ENCODE measurements at places on chromosomes 1 and 21.

DNA sequence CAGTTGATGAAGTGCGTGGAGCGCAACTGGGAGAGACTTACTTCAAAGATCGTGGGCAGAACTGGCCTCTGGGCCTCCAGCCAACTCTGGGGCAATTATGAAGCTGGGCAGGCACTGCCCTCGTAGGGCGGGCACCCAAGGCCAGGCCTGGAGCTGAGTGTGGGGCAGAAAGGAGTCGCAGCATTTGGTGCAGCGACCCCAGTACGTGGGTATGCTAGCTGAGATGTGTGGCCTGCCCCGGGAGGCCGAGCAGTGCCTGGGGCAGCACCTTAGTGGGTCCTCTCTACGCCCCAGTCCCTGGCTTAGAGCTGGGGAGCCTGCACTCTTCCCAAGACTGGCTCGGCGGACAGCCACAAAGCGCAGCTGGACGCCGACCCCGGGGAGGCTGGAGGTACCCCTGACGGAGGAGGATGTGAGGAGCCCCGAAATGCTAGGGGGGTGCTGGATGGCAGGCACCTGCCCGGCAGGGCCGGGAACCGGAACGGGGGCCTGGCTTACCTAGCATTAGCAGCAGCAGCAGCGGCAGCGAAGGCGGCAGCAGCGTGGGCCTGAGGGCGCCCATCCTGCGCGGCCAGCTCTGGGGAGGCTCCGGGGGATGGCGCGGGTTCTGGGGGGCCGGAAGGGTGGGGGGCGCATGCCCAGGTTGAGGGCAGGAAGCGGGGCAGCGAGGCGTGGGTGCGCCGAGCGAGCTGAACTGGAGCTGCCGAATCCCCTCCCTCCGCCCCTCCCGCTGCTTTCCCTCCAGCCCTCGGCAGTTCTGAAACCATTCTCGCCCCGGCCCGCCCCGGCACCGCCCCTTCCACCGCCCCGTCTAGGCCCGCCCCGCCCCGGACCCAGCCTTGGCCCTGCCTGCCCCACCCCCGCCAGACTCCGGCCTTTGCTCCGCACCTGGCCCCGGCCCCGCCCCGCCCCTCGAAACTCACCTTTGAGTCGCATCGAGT lies at the start of gene IGSF8:
Gene IGSF8 (minus strand): TSS at position 709 of the 941 bp plus-strand sequence. CDS start 147 bp downstream, at position 562.
- DNase-seq = peak; percentile 89

DNA sequence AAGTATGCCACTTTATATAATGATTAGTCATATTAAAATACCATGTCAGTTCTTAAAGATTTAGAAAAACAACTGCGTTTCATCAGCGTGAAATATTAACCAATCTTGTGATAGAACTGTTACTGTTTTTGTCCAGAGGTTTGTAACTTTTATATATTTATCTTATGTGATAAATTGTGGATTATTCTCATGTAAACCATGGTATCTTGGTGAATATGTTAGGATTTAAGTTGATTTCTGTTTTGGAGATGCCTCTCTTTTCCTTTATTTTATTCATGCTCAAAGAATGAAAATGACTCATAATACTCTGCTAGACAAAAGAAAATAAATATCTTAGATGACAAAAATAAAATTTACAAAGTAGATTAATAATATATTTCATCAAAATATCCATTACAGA lies 88.4 kb downstream of the ADGRL4 start:
- no peak for DNase-seq

- no peak for DNase-seq
These were observed 135.4 kb downstream of the NR5A2 start for GRCh38 chr1:200162877-200163276.

DNA sequence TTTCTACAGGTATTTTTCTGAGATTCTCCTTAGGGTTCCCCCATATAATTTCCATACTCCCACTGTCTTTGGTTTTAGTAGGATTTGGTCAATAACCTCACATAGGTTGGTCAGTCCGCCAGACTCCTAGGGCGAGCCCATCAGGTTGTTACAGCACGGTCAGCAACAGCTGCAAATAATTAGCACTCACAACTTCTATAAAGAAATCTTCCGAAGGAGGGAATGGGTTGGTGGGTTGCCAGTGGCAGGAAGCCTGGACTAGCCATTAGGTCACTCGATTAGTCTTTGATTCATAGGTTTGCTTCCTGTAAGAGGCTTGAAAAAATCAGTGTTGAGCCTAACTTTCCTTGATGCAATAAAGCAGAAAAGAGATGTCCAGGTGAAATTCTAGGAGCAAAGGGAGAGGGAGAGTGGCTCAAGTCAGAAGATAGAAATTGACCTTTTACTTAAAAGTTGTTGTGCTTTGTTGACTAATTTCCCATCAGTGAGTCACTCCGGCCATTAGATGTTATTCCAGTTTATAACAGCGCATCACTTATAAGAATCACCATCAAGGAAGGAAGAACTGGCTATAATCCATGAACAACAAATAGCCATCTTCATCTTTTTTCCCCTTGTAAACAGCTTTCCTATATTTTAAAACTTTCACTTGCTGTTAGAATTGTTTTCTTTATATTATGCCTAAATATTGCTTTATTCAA lies 88.3 kb downstream of the TPR start:
- no peak for DNase-seq

DNA sequence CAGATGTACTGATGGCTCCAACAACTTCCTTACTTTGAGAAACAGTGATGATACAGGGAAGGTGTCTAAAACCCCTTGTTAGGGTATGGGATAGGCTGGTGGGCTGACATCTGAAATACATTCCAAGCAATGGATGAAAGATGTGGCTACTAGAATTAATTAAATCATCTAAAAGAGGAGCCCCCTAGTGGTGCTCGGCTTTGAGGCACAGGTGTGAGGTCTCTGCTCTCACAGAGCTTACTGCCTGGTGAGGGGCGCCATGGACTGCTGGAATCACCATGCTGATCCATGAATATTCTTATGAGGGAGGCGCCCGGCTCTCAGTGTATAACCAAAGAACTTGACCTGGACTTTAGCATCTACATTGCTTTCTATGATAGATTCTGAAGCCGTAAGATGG lies 48.5 kb downstream of the GNG4 start:
- DNase-seq = peak; percentile 28

DNA sequence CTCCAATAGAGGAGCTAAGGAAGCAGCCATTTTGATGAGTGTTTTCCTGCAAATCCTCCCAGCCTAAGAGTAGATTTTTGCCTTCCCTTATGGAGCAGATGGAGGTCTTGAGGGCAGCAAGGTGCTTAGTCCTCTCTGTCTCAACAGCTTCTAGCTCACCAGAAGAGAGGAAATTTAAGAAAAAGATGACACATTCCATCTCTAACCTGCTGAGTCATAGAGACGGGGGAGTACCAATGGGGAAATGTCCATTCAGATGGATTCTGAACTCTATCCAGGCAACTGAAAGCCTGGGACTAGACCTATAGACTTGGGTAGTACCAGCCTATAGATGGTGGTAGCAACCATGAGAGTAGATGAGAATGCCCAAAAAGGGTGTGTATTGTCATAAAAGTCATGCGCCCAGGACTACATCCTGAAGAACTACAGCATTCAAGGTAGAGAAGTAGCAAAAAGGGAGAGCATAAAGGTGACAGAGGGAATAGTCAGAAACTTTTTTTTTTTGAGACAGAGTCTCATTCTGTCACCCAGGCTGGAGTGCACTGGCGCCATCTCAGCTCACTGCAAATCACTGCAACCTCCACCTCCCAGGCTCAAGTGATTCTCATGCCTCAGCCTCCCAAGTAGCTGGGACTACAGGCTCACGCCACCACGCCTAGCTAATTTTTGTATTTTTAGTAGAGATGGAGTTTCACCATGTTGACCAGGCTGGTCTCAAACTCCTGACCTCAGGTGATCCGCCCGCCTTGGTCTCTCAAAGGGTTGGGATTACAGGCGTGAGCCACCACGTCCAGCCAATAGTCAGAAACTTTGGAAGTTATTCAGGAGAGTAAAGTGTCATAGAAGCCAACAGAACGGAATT lies 10.7 kb upstream of the ELOA start:
- DNase-seq = no peak

DNA sequence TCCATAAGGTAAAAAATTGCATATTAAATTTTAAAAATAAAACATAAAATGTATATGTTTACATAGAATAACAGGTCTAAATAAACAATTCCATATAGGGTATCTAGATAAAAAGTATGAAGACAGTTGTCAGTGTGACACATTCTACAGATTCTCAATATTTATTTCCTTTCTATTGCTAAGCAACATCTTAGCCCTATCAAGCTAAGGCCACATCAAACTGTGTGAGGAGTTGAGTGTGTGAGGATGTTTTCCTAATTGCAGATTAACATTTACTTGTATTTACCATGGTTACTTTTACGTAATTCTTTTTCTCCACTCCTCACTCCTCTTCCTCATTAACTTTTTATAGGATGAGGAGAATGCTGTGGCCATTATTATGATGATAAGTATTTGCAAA lies 41.9 kb upstream of the MCOLN3 start:
- no peak for DNase-seq

- DNase-seq = no peak
These were observed 178.4 kb downstream of the ADSS2 start for GRCh38 chr1:244273262-244273844.

DNA sequence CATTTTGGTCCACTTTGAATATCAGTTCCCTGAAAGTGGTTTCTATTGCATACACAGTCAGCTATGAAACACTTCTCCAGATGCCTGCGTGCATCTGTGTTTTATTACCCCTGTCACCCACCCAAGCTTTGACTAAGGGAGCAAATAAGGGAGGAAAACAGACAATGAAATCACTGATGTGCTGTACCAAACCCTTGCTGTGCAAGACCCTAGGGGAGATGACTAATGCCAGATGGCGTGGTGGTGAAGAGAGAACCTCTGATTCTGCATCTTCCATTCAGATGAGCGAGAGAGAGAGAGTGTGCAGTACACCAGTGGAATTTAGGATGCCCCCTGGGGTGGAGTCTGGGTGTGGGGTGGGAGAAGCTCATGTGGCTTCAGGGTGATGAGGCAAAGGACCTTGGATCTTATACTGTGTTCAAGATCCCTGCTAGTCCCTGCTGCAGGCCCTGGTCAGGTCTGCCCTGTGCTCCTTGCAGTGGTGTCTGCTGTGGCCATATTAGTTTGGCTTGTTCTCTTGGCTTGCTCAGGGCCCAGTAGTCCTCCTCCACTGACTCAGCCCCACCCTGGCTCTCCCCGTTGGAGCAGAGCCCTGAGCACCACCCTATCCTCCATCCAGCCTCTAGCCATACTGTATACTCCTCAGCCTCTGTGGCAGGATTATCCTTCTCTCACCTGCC lies 18.5 kb downstream of the CLCA1 start:
- no peak for DNase-seq

DNA sequence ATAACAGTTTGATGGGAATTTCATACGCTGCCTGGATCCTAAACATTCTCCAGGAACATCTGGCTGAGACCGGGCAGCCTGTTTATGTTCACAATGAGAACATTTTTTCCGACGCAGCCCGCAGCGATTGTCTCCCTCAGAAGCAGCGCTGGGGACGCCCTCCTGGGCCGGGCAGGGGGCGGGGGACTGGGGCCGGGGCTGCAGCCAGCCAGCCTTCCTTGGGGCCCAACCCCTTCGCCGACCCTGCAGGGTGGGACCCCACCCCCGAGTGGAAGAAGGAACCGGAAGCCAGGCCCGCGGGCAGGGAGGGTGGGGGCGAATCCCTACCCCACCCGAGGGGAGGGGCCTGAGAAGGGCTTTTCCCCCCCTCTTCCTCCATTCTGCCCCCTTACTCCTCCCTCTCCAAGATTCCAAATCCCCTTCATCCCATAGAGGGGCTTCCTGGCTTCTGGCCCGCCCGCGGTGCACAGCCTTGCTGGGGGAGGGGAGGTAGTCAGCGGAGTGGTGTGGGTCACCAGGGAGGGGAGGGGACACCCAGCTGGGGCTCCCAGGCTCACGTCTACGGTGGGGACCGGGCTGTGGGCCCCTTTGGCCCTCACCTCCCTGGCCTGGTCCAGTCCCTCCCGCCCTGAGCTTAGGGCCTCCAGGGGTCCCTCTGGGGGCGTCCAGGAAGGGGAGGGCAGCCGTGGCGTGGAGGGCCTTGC lies 60.6 kb downstream of the WNT9A start:
- peak; percentile 18 for DNase-seq

- DNase-seq = no peak
These were observed 21.7 kb downstream of the UBE2T start for GRCh38 chr1:202320081-202320405.

DNA sequence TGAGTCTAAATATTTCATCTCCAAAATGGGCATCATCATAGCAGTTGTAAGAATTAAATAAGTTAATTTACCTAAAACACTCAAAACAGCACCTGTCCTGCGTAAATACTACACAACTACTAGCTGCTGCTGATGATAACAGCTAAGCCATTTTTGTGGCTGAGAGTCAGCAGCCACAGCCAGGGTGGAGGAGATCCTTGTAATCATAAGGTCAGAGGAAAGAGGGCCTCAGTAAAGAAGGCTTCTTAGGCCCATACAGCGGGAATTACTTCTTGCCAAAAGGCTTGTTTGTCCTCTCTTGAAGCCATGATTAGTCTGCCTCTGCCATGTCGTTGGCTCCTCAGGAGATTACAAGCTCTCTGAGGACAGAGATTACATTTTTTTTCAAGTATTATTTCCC lies 245.0 kb downstream of the FGGY start:
- DNase-seq = no peak

GRCh38 chr1:53348486-53349368 lies 20.9 kb upstream of the LRP8 start:
- DNase-seq = no peak

GRCh38 chr1:151210830-151211229 lies 12.5 kb downstream of the PIP5K1A start:
- DNase-seq = no peak

GRCh38 chr1:172397221-172397620 lies 23.3 kb upstream of the C1orf105 start:
- DNase-seq = no peak

DNA sequence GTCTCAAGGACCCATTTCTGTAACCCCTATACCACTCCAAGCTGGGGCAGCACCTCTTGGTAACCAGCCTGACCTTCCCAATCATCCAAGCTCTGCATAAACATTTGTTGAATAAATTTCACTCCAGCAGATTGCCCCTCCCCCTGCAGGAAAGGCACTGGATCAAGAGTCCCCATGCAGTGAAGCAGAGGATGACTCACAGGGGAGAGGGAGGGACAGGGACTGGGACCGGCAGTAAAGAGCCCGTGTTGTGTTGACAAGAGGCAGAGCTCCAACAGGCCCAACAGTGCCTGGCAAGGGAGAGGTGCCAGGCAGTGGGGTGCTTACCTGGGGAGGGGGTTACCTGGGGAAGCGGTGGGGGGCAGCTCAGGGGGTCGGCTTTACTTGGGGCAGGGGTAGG lies 32.3 kb downstream of the SLC9A1 start:
- DNase-seq = peak; percentile 59

DNA sequence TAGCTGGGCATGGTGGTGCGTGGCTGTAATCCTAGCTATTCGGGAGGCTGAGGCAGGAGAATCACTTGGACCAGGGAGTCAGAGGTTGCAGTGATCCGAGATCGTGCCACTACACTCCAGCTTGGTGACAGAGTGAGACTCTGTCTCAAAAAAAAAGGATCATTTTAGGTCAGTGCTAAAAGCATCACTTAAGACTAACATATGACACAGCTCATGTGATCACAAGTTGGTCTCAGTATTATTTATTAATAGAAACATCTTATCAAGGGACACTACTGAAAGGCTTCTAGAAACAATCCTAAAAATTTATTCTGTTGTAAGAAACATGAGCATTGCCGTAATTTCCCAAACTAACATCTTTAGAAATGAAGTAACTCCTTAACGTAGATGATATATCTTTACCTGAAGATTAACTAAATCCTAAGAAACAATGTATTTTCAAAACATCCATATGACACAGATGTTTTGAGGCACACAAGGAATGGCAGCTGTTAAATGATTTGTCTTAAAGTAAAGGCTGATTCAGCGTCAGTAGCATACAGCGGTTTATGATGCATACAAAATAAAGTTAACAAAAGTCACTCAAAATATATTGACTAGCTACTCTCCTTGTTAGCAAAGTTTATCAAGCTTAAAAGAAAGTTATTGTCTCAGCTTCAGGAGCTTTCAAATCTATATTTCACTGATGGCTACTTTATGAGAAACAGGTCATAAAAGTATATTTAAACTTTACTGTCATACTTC lies 2.6 kb downstream of the NIBAN1 start:
- no peak for DNase-seq

All from BE2C (cell line).